NCI-H524 treated with DMSO at 0.1 percent for 48 hours (cell line): ENCODE measurements at places on chromosomes 13 and 19.

- no peak for DNase-seq
These were observed 5.2 kb upstream of the KBTBD7 start for GRCh38 chr13:41199526-41199925.

DNA sequence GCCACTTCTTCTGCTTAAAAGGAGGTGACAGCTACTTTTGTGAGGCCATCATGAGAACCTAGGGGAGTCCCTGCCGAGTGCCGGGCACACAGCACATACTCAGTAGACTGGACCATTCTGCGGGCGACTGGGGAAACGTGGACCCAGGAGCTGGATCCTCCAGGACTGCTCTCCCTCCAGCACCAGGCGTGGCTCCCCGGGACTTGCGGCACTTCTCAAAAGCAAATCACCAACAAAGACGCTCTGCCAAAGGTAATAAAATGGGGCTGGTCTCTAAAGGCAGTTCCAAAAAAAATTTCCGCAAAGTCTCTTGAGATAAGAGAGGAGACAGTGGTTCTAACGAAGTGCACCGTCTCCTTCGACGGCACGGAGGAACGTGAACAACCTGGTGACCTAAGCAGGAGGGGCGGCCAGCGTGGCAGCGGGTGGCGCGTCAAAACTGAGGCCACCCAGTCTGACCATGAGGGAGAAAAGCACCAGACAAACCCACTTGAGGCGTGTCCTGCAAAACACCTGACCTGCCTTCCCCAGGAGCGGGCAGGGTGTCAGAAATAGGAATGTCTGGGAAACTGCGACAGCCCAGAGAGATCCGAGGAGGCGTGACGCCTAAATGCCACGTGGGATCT lies 1.4 kb upstream of the TMPRSS9 start:
- DNase-seq: no peak

DNA sequence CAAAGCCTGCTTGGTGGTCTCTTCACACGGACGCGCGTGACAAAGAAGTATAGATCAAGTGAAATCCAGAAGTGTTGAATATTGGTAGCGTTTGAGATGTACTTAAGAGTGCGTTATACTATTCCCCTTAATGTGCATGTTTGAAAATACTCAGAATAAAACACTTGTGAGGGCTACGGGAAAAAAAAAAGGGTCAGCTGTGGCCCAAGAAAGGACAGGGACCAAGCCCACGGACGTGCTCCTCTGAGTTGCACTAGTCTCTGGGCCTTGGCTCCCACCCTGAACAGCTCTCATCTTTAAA lies 622 bp upstream of the RBM42 start:
- DNase-seq: no peak

- DNase-seq: no peak
These were observed 16.4 kb downstream of the OR7A5 start for GRCh38 chr19:14818588-14818987.

- no peak for DNase-seq
These were observed 16.4 kb downstream of the PLEKHF1 start for GRCh38 chr19:29681422-29682235.
